ENCODE measurements at places on chromosomes 4 and X. TPM values are rescaled to one million over a fixed set of nuclear protein-coding genes. Genes with fewer than 3 reads are reported as not detected.

GRCh38 chrX:10524578-10524977 lies 95.8 kb downstream of the MID1 start:
- no peak for DNase-seq

- DNase-seq, result peak; percentile 17
Measured at GRCh38 chr4:25767877-25768725, 94.7 kb downstream of the SEL1L3 start.

ATP1B4 gene
- not detected for total RNA-seq

GRCh38 chr4:107546638-107547037 lies 173.4 kb downstream of the PAPSS1 start:
- DNase-seq, result no peak

DNA sequence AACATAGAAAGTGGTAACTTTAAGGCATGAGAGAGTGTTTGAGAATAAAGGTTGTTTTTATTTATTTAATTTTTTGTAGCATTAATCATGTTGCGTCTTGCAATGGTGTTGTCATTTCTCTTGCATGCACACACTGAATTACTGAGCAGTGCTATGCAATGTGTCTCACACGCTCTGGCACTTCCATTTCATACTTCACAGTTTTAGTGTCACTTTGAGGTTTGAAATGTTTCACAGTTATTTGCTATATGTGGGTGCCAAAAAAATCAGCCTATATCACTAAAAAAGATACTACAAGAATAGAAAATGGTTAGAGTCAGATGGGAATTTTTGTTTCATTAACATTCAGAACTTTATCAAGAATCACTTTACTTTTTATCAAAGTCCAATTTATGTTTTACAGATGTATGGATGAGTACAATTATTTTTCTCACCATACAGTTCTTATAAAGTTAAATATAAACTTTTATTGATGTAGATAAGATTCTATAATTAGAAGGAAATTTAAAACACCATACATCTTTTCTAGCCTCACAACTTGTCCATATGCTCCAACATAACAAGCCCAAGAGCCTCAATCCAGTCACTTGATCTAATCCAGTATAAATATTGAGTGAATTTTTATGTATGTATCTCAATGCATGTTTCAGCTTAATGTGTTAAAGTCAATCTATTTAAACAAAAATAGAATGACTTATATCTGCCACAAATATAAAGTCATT lies 114.0 kb downstream of the IQCM start:
- DNase-seq, result no peak

GRCh38 chr4:189202869-189203271 lies 737.8 kb upstream of the FRG1 start:
- no peak for DNase-seq

DNA sequence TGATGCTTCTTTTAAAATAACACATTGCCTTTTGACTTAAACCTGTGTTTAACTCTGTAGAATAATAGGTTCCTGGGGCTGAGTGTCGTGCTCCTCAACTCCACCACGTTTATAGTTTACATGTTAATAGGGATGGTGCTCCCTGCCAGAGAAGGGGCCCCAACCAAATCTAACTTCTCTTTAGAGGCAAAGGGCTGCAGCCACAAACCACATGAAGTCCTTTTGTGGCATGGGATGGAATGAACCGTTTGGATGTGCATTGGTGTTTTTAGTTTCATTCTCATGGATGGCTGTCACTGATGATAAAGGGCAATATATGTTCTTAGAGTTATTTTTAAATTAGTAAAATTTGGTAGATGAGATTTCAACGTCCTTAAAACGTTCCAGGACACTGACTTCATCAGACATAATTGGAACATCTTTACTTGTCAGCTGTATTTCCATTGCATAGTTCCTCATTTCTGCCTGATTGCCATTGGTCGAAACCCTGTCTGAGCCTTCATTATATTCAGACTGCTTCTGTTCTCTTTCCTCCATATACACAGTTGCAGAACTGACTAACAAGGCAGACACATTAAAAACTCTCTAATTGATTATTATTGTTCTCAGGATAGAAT lies 60.4 kb upstream of the HPF1 start:
- no peak for DNase-seq

FANCB gene
- total RNA-seq, result 9.5 TPM

DNA sequence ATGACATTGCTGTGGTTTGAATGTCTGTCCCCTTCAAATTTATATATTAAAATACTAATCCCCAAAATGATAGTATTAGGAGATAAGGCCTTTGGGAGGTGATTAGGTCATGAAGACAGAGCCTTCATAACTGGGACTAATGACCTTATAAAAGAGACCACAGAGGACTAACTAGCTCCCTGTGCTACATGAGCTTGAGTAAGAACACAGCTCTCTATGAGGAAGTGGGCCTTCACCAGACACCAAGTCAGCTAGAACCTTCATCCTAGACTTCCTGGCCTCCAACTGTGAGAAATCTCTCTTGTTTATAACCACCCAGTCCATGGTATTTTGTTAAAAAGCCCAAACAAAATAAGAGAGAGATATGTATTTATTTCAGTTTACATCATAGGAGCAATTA lies 242.2 kb upstream of the CTSO start:
- no peak for DNase-seq

DNA sequence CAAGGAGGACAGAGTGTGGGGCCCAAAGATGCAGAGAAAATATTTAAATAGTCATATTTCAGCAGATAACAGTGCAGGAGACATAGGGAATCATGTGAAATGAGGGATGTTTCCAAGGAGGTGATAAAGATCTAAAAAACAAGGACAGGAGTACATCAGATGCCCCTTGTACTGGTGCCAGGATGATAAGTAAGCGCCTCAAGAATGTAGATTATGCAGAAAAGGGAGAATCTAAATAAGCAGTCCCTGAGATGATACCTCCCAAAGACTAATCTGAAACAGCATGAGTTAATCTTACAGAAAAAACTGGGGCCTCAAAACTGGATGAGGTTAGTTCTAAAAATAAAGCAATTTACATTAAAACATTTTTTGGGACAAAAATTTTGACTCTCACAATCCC lies 136.1 kb upstream of the WDFY3 start:
- DNase-seq, result no peak

DNA sequence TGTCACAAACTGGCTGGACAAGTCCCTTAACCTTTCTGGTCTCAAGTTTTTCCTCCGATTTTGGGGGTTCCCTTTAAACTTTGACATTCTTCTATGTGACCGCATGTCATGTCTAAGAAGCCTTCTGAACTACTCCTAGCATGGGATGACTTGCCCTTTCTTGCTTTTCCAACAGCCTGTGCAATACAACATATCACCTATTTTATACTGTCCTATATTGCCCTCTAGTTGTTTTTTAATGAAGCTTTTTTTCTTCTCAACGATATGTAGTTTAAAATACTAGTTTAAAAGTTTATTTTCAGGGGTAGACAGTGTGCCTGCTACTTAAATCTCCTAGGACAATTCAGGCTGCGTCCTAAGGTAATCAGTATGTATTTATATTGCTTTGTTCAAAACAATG lies 1.0 kb upstream of the IGBP1 start:
- no peak for DNase-seq

GRCh38 chr4:155818639-155819038 lies 47.4 kb downstream of the ASIC5 start:
- no peak for DNase-seq

CAPN6 gene
- total RNA-seq, result not detected

ZDHHC15 gene
- total RNA-seq, result not detected

Data from activated CD4-positive, alpha-beta memory T cell treated with anti-CD3 and anti-CD28 coated beads, Interleukin-2, amount 10 ng/mL, durations not matched to agents 7 days and 5 days (primary cell).